ENCODE measurements at places on chromosomes 11 and 22. TPM values are rescaled to one million over a fixed set of nuclear protein-coding genes. Genes with fewer than 3 reads are reported as not detected.

Gene ABCC8
- total RNA-seq, result 2.8 TPM

Gene YPEL1
- 0.30 TPM for total RNA-seq

Gene DUSP18
- 5.3 TPM for total RNA-seq

Gene ARAP1
- total RNA-seq, result 25.7 TPM

Gene E2F8
- total RNA-seq, result 6.0 TPM

Gene GTSE1
- total RNA-seq, result 30.0 TPM

Gene SLC5A12
- not detected for total RNA-seq

Gene OR4A16
- not detected for total RNA-seq

Gene OR5P2
- total RNA-seq, result not detected

Gene CDC42BPG
- 1.7 TPM for total RNA-seq

Gene SCGB1C1
- total RNA-seq, result not detected

Gene PDE3B
- 1.8 TPM for total RNA-seq

Gene ROBO4
- total RNA-seq, result not detected

Gene PRSS23
- 452 TPM for total RNA-seq

Gene UVRAG
- total RNA-seq, result 10.5 TPM

Gene MIOX
- not detected for total RNA-seq

Gene MRGPRF
- 0.09 TPM for total RNA-seq

Gene TPBGL
- total RNA-seq, result 0.15 TPM

Gene KCNJ11
- total RNA-seq, result 1.3 TPM

Gene HBD
- not detected for total RNA-seq

Gene VWCE
- 0.61 TPM for total RNA-seq

Gene CXCR5
- 0.14 TPM for total RNA-seq

Gene MMP10
- total RNA-seq, result 0.71 TPM

Gene LMO2
- 1.1 TPM for total RNA-seq

Gene LARGE2
- 2.8 TPM for total RNA-seq

Gene CALCA
- not detected for total RNA-seq

Gene TMEM132A
- 135 TPM for total RNA-seq

Gene FADD
- total RNA-seq, result 76.0 TPM

Gene SMIM38
- total RNA-seq, result not detected

Gene MMP13
- not detected for total RNA-seq

Gene RAB1B
- 134 TPM for total RNA-seq

Gene KCNJ1
- not detected for total RNA-seq

Gene GNAZ
- 1.9 TPM for total RNA-seq

Gene GLYATL2
- total RNA-seq, result not detected

Gene WBP2NL
- total RNA-seq, result 0.30 TPM

Gene CRYBB2
- total RNA-seq, result not detected

Gene VSIG10L2
- total RNA-seq, result not detected

Gene TMEM121B
- total RNA-seq, result 0.19 TPM

Gene CATSPERZ
- 1.6 TPM for total RNA-seq

Gene OSM
- total RNA-seq, result not detected

Gene ACTN3
- not detected for total RNA-seq

Gene ACR
- total RNA-seq, result 0.11 TPM
